ENCODE measurements at places on chromosomes 7 and 10.

DNA sequence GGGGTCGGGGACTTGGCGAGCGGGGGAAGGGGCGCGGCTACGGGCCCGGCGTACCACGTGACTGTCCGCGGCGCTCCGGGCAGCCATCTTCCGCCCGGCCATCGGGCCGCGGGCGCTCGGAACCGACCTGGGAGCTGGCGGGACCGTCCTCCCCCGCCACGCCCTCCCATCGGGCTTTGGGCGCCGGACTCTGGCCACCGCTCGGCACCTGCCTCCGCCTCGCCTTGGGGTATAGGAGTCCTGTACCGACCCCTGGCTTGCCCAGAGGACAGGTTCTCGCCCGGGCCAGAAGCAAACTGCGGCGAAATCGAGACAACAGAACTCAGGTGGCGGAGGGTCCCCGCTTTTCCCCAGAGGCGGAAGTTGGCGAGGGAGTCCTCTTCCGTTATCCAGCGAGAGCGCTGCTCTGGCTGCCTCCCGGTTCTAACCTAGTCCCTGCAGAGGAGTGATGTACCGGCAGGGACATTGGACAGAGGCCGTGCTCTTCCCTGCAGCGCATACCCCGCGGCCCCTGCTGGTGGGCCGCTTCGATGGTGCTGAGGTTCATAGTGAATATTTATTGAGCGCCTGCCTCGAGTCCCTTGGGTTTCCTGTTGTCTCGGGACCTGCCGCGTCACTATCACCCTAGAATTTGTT lies 1.2 kb upstream of the SGMS1 start:
- DNase-seq = peak; percentile 34

DNA sequence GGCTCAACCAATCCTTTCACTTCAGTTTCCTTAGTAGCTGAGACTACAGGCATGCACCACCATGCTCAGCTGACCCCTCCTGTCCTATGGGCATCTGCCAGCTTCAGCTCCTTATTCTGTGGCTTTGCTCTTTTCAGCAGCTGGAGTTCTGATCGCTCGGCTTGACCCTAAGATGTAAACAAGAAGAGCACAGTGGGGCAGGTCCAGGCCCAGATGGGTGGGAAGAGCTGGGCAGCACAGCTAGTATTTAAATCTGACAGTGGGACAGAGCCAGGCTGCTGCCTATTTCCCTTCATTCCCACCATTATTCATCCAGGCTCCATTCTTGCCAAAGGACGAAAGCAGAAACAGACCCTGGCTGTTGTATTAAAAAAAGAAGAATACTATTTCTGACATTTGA lies 494.9 kb upstream of the PODXL start:
- DNase-seq = no peak

DNA sequence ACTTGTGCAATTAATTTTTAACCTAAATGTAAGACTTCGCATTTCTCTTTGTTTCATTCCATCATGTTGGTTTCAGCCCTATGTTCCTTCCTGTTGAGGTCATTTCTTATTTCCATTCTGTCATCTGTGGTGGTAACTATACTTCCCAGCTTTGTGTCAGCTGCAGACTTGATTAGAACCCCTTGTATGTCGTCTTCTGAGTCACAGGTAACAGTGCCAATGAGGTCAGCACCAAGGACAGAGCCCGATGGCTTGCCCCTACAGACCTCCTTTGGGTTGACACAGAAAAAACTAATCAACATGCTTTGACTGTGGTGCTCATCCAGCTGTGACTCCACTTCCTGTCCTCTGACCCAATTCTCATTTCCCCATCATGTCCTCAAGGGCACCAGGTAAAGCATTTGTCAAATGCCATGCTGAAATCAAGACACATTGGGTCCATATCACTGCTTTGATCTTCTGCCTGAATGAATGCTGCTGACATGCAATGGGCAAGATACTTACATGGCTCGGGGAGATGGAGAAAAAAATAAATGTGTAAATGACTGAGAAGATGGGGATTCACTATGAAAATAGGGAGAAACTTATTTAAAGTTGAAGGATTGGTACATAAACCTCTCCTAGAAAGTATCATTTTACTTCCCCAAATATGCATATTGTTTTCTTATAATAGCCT lies 25.6 kb upstream of the CRTAC1 start:
- no peak for DNase-seq

GRCh38 chr10:59655309-59655708 lies 54.3 kb downstream of the SLC16A9 start:
- no peak for DNase-seq

DNA sequence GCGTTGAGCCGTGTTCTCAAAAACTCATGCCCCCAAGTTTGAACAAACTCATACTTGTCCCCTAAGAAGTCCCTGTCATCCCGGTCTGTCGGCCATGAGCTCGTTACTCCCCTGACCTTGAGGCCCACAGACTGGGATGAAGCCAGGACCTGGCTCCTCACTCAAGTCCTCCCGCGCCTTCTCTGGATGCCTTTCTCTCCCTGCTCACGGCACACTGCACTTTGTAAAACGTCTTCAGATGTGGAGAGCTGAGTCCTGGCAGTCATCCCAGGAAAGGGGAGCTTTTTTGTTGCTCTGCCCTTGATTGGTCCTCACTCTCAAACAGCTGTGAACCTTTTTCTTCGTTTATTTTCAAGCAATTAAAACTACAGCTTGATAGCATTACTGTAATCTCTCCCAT lies 110.8 kb downstream of the JAZF1 start:
- DNase-seq = no peak

Data from stimulated activated CD8-positive, alpha-beta memory T cell treated with anti-CD3 and anti-CD28 coated beads, Interleukin-2, amount 100 ng/mL, for 1 hour (primary cell).